T1000 (cell line): ENCODE measurements at places on chromosomes 5 and 9.

GRCh38 chr5:14518638-14519037, 63.0 kb upstream of the OTULINL start:
- no peak for DNase-seq

GRCh38 chr9:72743836-72744235, 209.0 kb downstream of the ALDH1A1 start:
- no peak for DNase-seq

GRCh38 chr9:89811886-89812450, 207.2 kb downstream of the GADD45G start:
- DNase-seq, result no peak

DNA sequence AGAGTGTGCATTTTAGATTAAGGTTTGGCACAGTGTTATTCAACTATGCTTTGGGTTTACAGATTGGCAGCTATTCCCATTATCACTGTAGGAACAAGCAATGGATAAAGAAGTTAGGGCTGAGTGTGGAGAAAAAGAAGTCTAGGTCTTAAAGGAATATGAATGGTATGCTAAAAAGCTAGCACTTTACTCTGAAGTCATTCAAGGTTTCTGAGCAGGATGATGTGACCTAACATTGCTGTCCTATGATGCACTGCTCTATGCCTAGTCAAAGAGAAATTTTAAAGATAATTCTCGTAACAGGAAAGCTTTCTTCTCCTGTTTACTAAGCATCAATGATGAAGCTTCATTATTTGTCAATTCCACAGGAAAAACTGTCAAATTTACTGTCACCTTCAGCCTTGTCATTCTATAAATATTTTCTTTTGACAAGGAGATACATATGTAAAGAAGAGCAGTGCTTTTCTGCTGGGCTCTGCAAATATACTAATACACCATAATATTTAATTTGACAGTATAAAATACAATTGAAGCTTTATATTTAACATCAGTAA, 476.1 kb upstream of the PTPRD start:
- no peak for DNase-seq

DNA sequence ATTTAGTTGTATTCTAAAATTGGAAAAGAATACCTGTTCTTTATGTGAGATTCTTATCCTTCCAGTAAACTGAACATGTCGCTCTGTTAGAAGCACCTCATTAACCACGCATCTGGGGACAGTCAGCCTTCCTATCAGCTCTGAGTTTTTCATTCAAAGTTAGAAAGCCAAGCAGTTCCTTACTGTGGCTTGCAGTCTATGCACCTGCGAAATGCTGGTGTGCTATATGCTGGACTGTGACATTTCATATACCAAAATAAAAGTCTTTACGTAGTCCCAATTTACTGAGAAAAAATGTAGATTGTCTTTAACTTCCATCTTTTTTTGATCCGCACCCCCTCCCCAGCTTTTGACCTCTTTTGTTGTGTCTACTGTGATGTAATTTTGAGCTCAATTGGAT, 4.3 kb downstream of the ANP32B start:
- DNase-seq, result no peak

GRCh38 chr5:163424836-163425235, 12.6 kb upstream of the CCNG1 start:
- DNase-seq, result no peak

GRCh38 chr9:23556459-23556858, 269.6 kb downstream of the ELAVL2 start:
- DNase-seq, result no peak

DNA sequence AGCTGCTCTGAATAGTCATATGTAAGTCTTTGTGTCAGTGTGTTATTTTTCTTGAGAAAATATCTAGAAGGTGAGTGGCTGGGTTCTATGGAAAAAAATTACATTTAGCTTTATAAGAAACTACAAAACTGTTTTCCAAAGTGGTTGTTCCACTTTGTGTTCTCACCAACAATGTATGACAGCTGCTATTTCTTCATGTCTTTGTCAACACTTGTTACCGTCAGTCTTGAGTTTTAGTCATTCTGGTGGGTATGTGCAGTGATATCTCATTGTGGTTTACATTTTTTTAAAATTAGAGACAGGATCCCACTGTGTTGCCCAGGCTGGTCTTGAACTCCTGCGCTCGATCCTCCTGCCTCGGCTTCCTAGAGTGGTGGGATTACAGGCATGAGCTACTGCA, 246.4 kb downstream of the PJA2 start:
- DNase-seq, result no peak

DNA sequence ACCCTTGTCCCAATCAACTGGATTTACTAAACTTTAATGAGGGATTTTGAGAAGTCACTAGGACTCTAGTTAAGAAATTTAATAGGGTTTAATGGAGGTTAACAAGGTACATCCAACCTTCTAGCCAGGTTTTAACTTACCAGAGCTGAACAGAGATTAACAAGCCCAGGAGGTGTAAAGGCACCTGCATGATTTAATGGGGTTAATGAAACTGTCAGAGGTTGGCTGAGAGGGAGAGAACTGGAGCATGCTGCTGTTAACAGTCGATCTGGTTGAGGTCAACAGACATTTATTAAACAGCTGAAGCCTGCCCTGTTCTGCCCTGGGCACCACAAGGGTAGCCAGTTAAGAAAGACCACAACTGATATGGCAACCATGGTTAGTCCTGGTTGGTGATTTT, 13.6 kb downstream of the HAND1 start:
- no peak for DNase-seq

DNA sequence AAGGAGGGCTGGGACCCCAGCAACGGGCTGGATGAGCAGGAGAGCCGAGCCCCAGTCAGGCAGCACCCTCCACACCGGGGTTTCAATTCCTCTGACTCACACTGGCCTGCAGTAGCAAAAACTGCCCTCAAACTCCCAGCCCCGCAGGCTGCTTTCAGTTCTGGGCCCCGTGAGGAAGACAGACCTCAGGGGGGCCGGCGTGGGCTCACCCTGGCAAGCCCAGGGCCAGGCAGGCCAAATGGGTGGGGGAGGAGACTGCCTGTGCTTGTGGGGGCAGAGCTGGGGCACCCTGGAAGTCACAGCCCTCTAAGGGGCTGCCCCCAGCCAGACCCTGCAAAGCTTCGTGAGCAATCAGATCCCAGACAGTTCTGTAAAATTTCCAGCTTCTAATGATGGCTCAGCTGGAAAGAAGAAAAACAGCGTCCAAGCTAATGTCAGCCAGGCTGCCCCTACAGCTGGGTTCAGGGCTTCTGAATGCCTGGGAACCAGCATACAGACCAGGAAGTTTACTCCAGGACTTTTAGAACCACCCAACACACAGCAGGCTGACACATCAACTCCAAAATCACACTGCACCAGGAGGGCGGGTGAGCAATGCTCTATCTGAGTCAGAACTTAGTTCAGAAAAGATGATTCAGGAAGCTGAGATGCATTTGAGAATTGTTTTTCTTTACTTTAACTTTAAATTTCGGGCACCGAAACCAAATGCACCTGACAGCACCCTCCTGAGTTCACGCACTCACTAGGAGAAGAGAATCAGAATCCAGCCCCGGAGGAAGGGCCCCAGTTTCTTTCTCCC, 34.7 kb downstream of the LPCAT1 start:
- no peak for DNase-seq

DNA sequence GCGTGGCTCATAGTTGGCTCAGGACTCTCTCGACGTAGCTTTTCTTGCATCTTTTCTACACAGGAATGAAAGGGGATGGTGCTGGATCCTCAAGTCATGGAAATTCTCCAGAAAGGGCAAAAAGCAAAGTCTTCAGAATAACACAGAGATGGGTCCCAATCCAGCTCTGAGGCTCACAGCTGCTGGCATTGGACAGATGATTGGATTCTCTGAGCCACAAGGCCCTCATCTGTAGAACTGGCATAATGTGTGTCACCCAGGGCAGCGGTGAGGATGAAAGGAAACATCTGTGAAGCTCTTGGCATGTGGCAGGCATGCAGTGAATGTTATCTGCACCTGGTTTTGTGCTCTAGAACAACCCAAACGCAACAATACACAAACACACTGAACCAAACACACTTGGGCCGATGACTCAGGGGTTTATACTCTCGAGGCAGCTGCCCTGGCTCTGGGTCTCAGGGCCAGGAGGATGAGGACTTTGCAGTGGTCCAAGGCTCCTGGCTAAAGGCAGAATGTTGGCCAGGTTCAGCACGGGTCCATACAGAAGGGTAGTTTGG, 64.0 kb upstream of the UBTD2 start:
- no peak for DNase-seq

GRCh38 chr5:103315455-103315854, 56.9 kb downstream of the MACIR start:
- DNase-seq, result no peak

GRCh38 chr9:4299005-4299795, 668 bp downstream of the GLIS3 start:
- no peak for DNase-seq

- DNase-seq, result no peak
Measured at GRCh38 chr5:142143878-142144277, 35.3 kb downstream of the NDFIP1 start.

DNA sequence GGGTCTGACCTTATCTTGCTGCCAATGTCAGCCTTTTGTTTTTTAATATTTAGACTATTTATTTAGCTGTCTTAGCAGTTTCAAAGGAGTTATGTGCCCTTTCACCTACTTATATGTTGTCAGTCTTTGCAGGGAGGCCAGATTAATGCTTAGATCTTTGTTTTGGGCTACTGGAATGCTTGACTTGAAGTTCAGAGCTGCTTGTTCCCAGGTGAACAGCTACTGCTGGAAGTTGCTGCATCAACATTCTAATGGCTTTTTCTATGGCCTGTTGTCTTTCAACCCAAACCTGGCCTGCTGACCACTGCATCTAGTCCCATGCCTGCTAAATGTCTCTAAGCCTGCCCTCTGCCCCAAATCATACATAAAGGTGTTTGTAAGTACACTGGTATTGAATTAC, 3.0 kb downstream of the SLC22A5 start:
- no peak for DNase-seq

GRCh38 chr5:151903243-151903653, 21.4 kb downstream of the GLRA1 start:
- no peak for DNase-seq

DNA sequence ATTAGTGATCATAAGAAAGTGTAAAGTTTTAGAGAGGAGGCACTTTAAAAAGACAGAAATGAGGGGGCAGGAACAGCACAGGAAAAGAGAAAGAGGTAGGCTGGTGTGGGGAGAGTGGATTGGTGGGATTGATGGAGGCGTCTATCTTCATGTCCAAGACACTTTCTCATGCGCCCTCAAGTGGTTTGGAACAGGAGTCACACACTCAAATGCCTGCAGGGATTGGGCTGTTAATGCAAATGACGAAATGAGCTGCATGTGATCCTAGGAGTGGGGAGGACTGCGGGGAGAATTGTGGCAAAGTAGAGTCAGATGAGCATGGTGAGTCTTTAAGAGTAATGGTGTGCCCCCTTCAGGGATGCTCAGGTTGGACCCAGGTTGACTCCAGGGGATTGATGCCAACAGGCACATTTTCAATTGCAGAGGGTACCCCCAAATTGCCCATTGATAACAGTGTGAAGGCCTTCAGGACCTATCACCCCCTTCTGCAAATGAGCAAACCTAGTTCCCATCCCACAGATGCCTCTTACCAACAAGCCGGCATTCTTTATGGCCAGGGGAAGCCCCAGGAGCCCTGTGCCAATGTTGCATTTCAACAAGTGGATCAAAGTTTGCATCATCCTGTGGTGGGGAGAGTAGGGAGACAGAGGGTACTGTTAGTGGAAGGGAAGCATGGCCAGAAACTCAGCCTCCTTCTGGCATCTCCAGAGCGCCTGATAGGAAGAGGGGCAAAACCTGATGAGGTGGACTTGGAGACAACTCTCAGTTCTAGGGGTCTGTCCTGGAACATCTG, 5.3 kb downstream of the SLC36A3 start:
- DNase-seq, result no peak

DNA sequence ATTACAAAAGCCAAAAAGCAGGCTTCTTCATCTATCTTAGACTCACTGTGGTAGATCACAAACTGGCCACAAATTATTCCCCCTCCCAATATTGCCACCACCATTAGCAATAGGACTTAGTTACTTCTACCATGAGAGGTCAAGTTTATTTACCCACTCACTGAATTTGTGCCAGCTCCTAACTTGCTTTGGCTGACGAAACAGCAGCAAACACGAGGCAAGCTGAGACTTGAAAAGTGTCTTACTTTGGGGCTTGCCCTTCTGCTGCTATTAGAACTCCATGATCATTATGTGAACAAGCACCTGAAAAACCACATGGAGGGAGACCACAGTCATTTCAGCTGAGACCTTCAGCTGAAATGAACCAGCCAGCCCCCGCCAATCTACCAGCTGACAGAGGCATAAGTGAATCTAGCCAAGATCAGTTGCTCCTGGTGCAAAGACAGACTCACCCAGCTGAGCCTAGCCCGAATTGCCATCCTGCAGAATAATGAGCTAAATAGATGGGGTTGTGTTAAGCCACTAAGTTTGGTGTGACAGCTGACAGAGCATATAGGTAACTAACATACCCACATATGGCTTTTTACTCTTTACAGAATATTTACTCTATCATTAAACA, 5.7 kb downstream of the WDR41 start:
- no peak for DNase-seq
